ENCODE measurements at places on chromosomes 7 and 10. TPM values are rescaled to one million over a fixed set of nuclear protein-coding genes. Genes with fewer than 3 reads are reported as not detected.

Gene SORCS1
- total RNA-seq: 0.54 TPM

DNA sequence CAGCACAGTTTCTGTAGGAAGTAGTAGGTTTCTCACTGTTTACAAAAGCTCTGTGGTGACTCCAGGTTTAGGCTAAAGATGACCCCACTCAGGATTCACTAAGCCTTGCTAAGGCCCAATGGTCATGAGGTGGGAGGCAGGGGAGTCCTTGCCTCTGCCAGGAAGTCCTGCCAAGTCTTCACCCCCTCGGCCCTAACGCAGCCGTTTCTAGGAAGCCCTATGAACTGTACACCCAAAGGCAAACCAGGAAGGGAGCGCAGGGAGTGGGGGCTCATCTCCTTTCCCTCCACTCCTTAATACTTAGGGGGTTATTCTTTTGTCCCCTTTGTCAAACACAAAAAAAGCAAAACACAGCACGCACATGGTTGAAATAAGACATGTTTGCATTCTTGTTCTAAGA, 64.6 kb downstream of the CTBP2 start:
- H3K27ac ChIP-seq: no peak overlapping the region
- peaks cover 33% of the 10 kb centered on the region for H3K4me1 ChIP-seq
- H3K36me3 ChIP-seq: peaks cover 30% of the 10 kb centered on the region
- DNase-seq: no peak

GRCh38 chr7:46696741-46697140, 775.7 kb upstream of the IGFBP3 start:
- no peaks in the 10 kb centered on the region for H3K27me3 ChIP-seq
- H3K4me3 ChIP-seq: no peak overlapping the region
- DNase-seq: no peak

DNA sequence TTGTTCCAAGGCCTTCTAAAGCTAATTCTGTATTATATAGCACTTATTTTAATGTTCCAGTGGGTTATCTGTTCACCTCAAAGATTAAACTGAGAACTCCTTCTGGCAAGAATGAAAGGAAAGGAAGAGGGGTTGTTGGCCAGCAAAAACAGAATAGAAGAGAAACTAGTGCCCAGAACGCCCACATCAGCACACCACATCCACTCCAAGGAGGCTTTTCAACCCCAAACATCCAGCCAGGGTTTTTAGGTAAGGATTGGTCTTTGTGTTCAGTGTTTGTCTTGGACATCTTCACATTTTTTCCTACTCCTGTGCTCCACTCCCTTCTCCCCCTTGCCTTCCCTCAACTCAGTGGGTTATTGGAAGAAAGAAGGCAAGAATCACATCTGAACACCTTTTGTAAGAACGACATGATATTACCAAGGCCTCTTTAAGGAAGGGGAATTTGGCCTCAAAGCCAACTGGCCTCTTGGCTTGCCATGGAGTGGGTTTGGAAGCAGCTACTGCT, 55.8 kb downstream of the BICC1 start:
- H3K4me1 ChIP-seq: peaks cover 16% of the 10 kb centered on the region
- no peak overlapping the region for H3K4me3 ChIP-seq
- H3K27ac ChIP-seq: no peak overlapping the region

GRCh38 chr7:79361214-79361613, 92.3 kb downstream of the MAGI2 start:
- DNase-seq: peak; percentile 39
- no peak overlapping the region for H3K4me3 ChIP-seq
- no peak overlapping the region for H3K27ac ChIP-seq
- H3K27me3 ChIP-seq: peaks cover 71% of the 10 kb centered on the region
- H3K36me3 ChIP-seq: no peaks in the 10 kb centered on the region

Gene LIPN
- total RNA-seq: not detected

- no peak overlapping the region for H3K27ac ChIP-seq
- peaks cover 34% of the 10 kb centered on the region for H3K27me3 ChIP-seq
- no peak for DNase-seq
- no peaks in the 10 kb centered on the region for H3K36me3 ChIP-seq
- peak overlapping the region; percentile 34 for H3K4me3 ChIP-seq
Observed at GRCh38 chr10:110643035-110643652, 992 bp upstream of the RBM20 start.

DNA sequence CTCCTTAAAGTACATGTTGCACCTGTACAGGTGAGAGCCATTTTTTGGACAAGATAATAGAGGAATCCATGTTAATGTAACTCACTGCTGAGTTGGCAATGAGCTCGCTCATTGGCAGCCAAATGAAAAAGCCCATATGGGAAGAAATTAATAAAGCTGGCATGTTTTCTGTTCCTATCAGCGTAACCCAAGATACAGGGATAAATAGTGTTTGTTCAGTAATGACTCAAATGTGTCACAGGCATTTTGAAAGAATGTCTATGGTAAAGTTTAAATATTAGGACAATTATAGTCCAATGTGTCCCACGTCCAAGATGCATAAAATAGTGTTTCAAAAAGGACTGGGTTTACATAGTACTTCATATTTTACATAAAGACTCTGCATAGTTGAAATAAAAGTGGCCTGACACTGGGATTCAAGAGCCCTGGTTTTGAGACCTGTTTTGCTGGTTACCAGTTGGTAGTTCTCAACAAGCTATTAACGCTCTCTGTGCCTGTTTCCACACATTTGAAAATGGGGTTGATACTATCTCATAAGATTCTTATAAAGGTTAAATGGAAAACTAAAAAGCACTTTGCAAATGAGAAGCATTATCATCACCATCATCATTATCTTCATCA, 49.1 kb downstream of the MTURN start:
- no peak for DNase-seq
- H3K27ac ChIP-seq: no peak overlapping the region
- H3K27me3 ChIP-seq: no peaks in the 10 kb centered on the region
- no peaks in the 10 kb centered on the region for H3K4me1 ChIP-seq

Gene TASOR2
- 123 TPM for total RNA-seq

GRCh38 chr10:19570991-19571390, 245.2 kb upstream of the PLXDC2 start:
- peaks cover 14% of the 10 kb centered on the region for H3K4me1 ChIP-seq
- H3K27ac ChIP-seq: no peak overlapping the region
- no peaks in the 10 kb centered on the region for H3K36me3 ChIP-seq
- no peaks in the 10 kb centered on the region for H3K27me3 ChIP-seq

Gene INSYN2A
- 0.07 TPM for total RNA-seq

- H3K27ac ChIP-seq: peak overlapping the region; percentile 46
- no peaks in the 10 kb centered on the region for H3K27me3 ChIP-seq
- H3K4me1 ChIP-seq: peaks cover 18% of the 10 kb centered on the region
- no peak overlapping the region for H3K4me3 ChIP-seq
- peaks cover 80% of the 10 kb centered on the region for H3K36me3 ChIP-seq
Observed at GRCh38 chr10:103445767-103446567, 6.2 kb downstream of the CALHM2 start.

GRCh38 chr10:117631276-117632145, 89.0 kb downstream of the EMX2 start:
- no peak overlapping the region for H3K4me3 ChIP-seq
- H3K27ac ChIP-seq: no peak overlapping the region
- no peaks in the 10 kb centered on the region for H3K27me3 ChIP-seq
- H3K36me3 ChIP-seq: no peaks in the 10 kb centered on the region
- no peaks in the 10 kb centered on the region for H3K4me1 ChIP-seq

Gene CYP3A4
- total RNA-seq: not detected

GRCh38 chr10:2207246-2207922, 470.1 kb upstream of the ADARB2 start:
- no peak overlapping the region for H3K4me3 ChIP-seq
- no peaks in the 10 kb centered on the region for H3K27me3 ChIP-seq
- H3K27ac ChIP-seq: no peak overlapping the region
- no peaks in the 10 kb centered on the region for H3K36me3 ChIP-seq
- no peak for DNase-seq
- peaks cover 5% of the 10 kb centered on the region for H3K4me1 ChIP-seq

Gene GJD4
- not detected for total RNA-seq

DNA sequence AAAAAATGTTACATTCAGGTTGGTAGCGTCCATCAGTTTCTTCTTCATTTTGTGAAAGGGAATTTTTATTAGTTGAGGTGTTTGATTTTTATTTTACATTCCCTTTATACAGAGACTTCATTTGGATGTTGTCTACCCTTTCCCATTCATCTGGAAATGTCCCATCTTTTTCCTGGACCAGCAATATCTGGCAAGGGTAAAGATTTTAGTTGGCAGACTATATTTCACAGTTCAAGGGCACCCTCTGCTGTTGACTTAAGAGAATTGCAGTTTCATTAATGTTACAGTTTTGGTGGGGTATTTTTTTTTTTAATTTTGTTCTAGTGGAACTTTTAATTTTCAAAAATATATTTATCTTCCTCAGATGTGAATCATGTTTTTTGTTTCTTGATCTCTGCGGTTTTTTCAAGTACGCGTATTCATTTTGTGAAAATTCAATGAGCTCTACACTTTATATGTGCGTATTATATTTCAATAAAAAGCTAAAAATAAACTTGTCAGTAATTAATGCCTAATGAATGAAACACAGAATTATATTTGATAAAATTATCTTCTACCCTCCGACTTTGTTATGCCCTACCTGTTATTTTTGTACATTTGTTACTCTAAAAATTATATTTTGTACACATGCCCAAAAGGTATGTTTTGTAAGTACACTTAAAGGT, 97.9 kb upstream of the KLF14 start:
- H3K27ac ChIP-seq: no peak overlapping the region
- no peaks in the 10 kb centered on the region for H3K27me3 ChIP-seq
- no peak overlapping the region for H3K4me3 ChIP-seq
- H3K36me3 ChIP-seq: peaks cover 9% of the 10 kb centered on the region
- H3K4me1 ChIP-seq: peaks cover 6% of the 10 kb centered on the region
- DNase-seq: peak; percentile 63

- no peak overlapping the region for H3K27ac ChIP-seq
- H3K4me3 ChIP-seq: no peak overlapping the region
- peaks cover 4% of the 10 kb centered on the region for H3K4me1 ChIP-seq
- H3K27me3 ChIP-seq: no peaks in the 10 kb centered on the region
- no peaks in the 10 kb centered on the region for H3K36me3 ChIP-seq
Observed at GRCh38 chr10:44888886-44889285, 22.3 kb upstream of the TMEM72 start.

Gene CPEB3
- 2.8 TPM for total RNA-seq

DNA sequence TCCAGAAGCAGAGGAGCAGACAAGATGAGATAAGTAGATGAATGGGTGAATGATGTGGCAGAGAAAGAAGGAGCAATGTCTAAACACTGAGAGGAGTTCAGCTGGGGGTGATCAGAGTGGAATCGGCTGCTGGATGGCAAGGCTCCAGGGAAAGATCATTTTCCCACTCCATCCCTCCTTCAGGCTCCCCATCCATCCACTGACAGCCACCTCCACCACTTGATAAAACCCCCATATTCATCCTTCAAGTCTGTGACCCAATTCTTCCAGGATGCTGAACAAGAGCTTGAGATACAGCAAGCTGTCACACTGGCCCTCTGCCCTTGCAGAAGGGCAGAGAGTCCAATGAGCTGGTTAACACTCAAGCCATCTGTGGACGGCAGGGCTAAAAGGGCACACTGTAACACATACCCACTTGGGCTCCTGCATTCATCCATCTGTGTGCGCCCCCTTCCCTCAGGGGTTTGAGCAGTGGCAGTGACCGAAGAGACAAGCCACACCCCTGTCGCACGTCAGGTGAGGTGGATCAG, 30.8 kb upstream of the CACNB2 start:
- H3K36me3 ChIP-seq: no peaks in the 10 kb centered on the region
- no peaks in the 10 kb centered on the region for H3K27me3 ChIP-seq
- no peak for DNase-seq
- no peak overlapping the region for H3K4me3 ChIP-seq
- no peak overlapping the region for H3K27ac ChIP-seq

Gene VPS37D
- total RNA-seq: 1.3 TPM

- peak overlapping the region; percentile 93 for H3K27ac ChIP-seq
- H3K27me3 ChIP-seq: no peaks in the 10 kb centered on the region
- H3K36me3 ChIP-seq: no peaks in the 10 kb centered on the region
- peaks cover 50% of the 10 kb centered on the region for H3K4me1 ChIP-seq
Observed at GRCh38 chr10:127151981-127152699, 44.3 kb downstream of the INSYN2A start.

Gene SLC18A2
- not detected for total RNA-seq

- H3K4me1 ChIP-seq: peaks cover 5% of the 10 kb centered on the region
- DNase-seq: no peak
- H3K36me3 ChIP-seq: peaks cover 73% of the 10 kb centered on the region
- H3K27ac ChIP-seq: no peak overlapping the region
- H3K4me3 ChIP-seq: no peak overlapping the region
Observed at GRCh38 chr7:135597926-135598305, 40.2 kb downstream of the NUP205 start.

DNA sequence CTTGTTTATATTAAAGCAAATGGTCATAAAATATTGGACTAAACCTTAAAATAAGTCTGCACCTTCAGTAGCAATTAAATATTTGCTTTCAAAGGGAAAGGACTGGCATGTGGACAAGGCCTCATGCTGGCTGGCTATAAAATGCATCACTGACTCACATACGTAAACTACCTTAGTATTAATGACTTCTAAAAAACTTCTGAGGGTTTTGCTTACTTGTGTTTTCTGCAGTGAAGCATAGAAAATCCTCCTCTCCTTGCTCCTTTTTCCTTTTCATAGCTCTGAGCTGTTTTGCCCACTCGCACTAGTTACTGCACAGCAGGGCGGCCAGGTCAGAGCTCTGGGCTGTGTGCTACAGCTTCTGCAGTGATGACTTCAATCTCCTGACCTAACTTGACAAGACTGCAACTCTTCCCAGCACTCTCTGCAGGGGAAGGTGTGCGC, 82.3 kb downstream of the CUL2 start:
- H3K4me3 ChIP-seq: no peak overlapping the region
- no peaks in the 10 kb centered on the region for H3K27me3 ChIP-seq
- peaks cover 35% of the 10 kb centered on the region for H3K36me3 ChIP-seq
- no peak overlapping the region for H3K27ac ChIP-seq

GRCh38 chr10:22477334-22478287, 132.3 kb downstream of the SPAG6 start:
- H3K36me3 ChIP-seq: no peaks in the 10 kb centered on the region
- no peak overlapping the region for H3K4me3 ChIP-seq
- H3K27ac ChIP-seq: no peak overlapping the region
- no peak for DNase-seq
- H3K27me3 ChIP-seq: no peaks in the 10 kb centered on the region

DNA sequence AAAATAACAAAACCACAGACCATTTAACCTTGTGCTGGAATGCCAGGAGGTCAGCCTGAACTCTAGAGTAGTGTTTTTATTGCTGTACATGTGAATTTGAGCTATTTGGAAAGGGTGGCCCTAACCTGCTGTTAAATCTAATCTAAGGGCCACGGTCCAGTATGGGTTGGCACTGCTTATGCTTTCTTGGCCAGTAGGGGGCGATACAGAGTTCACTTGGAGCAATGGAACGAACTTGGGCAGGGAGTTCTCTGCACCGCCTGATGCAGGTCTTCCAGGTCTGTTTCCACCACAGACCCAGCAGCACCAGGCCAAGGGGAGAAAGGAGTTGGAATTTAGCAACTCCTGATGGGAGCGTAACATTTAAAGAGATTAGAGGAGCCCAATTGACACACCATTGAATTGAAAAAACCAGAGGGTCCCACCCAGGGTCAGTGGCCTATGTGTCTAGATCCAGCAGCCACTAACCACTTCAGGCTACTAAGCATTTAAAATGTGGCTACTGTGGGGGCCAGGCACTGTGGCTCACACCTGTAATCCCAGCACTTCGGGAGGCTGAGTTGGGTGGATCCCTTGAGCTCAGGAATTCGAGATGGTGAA, 75.7 kb upstream of the EFCAB10 start:
- DNase-seq: peak; percentile 61
- H3K4me3 ChIP-seq: no peak overlapping the region
- H3K4me1 ChIP-seq: no peaks in the 10 kb centered on the region

All from MCF 10A (cell line).